Activated CD8-positive, alpha-beta T cell treated with anti-CD3 and anti-CD28 coated beads, Interleukin-2, amount 10 ng/mL, durations not matched to agents 7 days and 5 days (primary cell): ENCODE measurements at places on chromosomes 2 and 18. TPM values are rescaled to one million over a fixed set of nuclear protein-coding genes. Genes with fewer than 3 reads are reported as not detected.
A peak's percentile ranks its signal among the peaks of the same experiment; 100 is the strongest.

- DNase-seq = no peak
Observed at GRCh38 chr2:127170021-127170420, 50.1 kb downstream of the CYP27C1 start.

DNA sequence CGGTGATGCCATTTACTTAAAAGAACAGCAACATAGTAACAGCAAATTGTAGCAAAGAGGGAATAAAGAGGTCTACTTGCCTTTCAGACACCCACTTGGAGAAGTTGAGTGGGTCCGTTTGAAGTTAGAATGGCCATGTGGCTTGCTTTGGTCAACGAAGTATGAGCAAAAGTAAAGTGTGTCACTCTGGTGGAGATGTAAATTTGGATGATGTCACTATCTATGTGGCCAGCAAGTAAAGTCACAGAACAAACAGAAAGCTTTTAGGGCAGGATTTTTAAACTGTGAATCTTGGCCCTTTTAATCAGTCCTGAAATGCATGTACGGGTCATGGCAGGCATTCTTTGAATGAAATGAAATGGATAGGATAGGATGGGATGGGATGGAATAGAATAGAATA, 120.3 kb downstream of the PAX3 start:
- DNase-seq = no peak

CFAP210 gene
- total RNA-seq = not detected

- no peak for DNase-seq
Observed at GRCh38 chr2:95296011-95296410, 1.1 kb upstream of the KCNIP3 start.

CCDC141 gene
- 17.0 TPM for total RNA-seq

- no peak for DNase-seq
Observed at GRCh38 chr18:32213693-32214092, 23.9 kb downstream of the MEP1B start.

GRCh38 chr2:240142256-240142775, 1.9 kb upstream of the OTOS start:
- DNase-seq = no peak

MC2R gene
- total RNA-seq = not detected

DNA sequence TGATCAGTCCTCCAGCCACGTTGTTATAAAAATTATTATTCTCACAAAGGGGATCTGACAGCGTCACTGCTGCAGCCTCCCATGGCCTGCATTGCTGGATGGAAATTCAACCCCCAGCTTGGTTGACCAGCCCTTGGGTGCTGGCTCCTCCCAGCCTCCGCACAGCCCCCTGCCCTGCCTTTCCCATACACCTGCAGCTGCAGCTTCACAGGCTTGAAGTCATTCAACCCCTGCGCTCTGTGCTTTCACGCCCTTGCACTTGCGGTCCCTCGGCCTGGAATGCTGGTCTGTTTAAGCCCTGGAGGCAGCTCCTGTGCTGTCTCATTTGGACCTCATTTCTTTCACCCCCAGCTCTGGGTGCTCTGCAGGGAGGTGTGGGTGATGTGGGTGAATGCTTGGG, 860 bp upstream of the CD8A start:
- no peak for DNase-seq

ASXL3 gene
- not detected for total RNA-seq

DNA sequence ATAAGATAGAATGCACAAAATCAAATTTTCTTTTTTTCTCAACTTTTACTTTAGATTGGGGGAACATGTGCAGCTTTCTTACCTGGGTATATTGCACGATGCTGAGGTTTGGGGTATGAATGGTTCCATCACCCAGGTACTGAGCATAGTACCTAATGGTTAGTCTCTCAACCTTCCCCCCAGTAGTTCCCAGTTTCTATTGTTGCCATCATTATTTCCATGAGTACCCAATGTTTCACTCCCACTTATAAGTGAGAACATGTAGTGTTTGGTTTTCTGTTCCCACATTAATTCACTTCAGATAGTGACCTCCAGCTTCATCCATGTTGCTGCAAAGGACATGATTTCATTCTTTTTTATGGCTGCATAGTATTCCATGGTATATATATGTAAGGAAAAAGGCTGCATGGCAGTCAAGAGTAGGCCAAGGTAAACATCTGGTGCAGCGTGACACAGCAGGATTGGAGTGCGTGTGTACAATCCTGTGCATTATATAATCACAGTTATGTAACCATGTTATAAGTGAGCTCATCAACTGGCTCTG, 10.5 kb upstream of the C2orf42 start:
- no peak for DNase-seq

GRCh38 chr2:20390524-20391123, 40.0 kb upstream of the PUM2 start:
- DNase-seq = no peak

DNA sequence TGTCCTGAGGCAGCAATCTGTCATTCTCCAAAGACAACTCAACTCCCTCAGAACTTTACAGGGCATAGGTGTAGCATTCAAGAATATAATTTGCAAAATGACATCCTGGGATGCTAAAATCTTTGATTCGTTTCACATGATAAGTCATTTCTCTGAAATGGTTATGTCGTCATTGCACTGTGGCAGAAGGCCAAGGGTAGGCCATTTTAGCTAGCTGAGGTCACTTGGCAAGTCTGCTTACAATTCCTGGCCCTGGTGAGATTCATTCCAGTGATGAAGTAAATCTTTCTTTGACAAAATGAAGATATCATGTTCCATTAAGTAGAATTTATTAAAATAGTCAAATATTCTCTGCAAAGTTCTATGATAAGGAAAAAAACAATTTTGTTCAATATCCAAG, 1410.3 kb upstream of the LRRTM1 start:
- DNase-seq = no peak

GRCh38 chr2:171762879-171763573, 75.8 kb downstream of the DYNC1I2 start:
- no peak for DNase-seq

GRCh38 chr2:41441958-41442357, 605.9 kb upstream of the PKDCC start:
- DNase-seq = no peak

MYOM1 gene
- total RNA-seq = 1.5 TPM

HSBP1L1 gene
- 0.50 TPM for total RNA-seq

DNA sequence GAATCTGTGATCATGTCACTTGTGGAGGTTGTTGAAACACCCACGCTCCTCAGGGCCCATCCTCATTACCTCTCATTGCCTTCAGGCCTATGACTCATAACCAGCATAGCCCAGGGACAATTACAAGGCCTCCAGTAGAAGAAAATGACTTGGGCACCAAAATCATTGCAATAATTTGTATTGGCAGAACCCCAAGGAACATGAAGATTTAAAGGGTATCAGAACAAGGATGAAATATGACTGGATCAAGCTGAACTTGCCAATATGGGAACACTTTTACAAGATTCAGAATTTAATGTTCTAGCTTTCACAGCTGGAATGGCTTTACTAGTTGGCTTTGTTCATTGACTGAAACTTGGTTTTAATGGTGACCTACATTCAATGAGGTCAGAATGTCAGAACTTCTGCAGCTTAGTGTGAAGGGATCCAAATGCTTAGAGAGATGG, 156.4 kb downstream of the COPS8 start:
- DNase-seq = no peak

- DNase-seq = no peak
Observed at GRCh38 chr2:61016392-61017002, 1.0 kb upstream of the PEX13 start.

GRCh38 chr2:216107760-216108159, 1.4 kb upstream of the XRCC5 start:
- no peak for DNase-seq

- DNase-seq = peak; percentile 74
Observed at GRCh38 chr2:27212626-27213471, 781 bp upstream of the SLC5A6 start.

GRCh38 chr2:187869195-187869594, 315.0 kb upstream of the TFPI start:
- no peak for DNase-seq

- DNase-seq = no peak
Observed at GRCh38 chr2:60861736-60862135, 19.6 kb upstream of the REL start.

EVX2 gene
- total RNA-seq = not detected

DNA sequence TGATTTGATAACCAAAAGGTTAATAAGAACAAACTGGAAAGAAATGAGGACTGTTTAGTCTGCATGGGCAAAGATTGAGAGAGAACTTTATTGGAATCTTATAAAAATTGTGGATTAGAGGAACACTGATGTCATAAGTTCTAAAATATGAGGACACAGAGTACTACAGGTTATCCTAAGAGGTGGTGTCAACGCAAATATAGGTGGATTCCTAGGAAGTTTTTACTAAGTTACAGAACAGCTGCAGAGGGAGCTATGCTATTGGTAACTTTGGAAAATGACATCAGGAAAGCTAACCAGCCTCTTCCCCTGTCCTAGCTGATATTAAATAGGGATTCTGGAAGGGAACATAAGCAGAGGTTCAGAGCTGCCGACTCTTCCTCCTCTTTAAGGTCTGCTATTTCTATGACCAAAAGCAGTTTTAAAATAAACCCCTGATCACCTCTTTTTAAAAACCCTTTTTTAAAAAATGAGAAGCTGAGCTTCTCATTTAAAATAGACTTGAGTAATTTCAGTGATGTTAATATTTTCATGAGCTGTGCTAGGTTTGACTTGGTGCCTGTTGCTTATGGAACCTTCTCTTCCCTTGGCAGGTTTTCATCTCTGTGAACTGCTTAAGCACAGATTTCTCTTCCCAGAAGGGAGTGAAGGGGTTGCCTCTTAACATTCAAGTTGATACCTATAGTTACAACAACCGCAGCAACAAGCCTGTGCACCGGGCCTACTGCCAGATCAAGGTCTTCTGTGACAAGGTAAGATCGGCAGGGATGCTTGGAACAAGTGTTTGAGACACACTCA, 34.2 kb downstream of the GRHL1 start:
- no peak for DNase-seq

SERPINB4 gene
- total RNA-seq = not detected

PDCD1 gene
- 2.4 TPM for total RNA-seq

DNA sequence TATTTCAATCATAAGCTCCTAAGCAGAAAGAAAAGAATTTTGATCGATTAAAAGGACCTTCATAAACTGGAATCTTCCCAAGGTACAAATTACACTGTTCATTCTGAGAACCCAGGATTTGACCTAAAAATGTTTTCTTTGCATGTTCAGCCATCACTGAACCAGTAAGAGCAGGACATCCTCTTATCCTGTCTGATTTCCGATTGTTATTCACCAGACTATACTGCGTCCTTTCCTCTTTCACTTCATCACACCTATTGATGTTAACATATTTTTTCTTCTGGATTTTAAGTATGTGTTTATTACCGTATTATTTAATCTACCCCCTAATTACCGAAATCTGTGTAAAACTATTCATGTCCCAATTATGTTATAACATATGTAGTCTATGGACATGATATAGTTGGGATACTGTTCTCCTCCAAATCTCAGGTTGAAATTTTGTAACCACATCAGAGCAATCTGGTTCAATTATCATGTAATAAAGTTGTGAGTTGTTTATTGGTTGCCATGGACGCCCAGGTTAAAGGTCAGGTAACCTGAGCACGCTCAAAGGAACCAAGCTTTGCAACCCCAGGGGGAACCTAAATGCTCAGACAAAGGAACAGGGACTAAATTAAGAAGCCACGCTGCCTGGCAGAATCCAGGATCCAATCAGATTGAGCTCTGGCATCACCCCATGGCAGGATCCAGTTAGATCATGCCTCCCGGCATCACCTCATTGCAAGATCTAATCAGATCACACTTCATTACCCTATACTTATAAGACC, 11.6 kb upstream of the TBC1D8 start:
- DNase-seq = no peak

- no peak for DNase-seq
Observed at GRCh38 chr2:172375251-172375650, 52.1 kb upstream of the ITGA6 start.

GRCh38 chr18:63083020-63083531, 236.5 kb downstream of the BCL2 start:
- no peak for DNase-seq

SERPINB3 gene
- total RNA-seq = not detected

HAAO gene
- total RNA-seq = 0.37 TPM

PCGF1 gene
- 20.3 TPM for total RNA-seq

DNA sequence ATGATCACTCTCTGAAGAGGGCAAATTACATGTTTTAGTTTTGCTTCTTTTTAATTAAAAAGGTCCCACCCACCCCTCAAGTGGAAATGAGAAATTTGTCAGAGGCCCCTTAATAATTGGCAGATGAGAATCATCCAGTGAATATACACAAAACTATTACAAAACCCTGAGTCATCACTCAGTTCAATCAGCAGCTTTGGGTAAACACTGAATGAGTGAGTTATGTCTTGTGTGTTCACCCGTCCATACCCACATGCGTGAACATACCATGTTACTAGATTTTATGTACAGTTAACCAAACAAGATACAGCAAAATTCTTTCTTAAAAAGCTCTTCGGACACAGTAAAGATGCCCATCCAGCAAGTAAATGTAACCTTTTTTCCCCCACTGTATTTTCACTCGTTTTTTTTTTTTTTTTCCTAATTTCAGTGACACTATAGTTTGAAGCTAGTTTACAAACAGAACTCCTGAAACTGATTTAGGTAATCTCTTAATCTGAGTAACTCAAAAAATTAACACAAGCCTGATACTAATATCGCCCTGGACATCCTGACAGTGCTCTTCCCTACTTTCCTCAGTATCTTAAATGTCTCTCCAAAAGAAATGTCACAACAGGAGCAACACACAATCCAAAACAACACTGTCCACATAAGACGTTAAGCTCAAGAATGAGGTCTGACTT, 1.4 kb downstream of the PSME4 start:
- DNase-seq = no peak

CACNB4 gene
- total RNA-seq = 0.29 TPM

TEX44 gene
- total RNA-seq = not detected

DNA sequence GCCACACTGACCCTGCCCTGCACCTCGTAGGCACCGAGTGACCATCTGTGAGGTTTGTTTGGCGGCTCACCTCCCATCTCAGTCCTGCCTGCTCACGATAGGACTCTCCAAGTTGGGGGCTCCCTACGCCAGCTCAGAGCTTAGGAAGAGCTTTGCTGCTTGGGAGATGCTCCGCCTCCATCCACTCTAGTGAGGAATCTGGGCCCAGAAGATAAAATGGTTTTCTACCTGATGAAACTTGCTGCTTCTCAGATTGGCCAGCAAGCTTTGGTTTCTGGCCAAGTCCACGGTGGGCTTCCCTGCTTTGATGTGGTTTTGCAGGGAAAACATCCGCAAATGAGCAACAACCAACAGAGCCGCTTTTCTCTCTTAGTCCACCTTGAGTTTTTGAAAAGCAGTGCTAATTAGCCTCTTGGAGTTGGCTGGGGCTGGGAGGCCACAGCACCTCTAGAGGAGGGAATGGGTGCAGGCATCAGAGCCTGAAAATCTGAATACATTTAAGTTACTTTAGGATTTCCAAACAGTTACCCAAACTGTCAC, 42.2 kb downstream of the THNSL2 start:
- DNase-seq = no peak

CLEC4F gene
- total RNA-seq = not detected

DNA sequence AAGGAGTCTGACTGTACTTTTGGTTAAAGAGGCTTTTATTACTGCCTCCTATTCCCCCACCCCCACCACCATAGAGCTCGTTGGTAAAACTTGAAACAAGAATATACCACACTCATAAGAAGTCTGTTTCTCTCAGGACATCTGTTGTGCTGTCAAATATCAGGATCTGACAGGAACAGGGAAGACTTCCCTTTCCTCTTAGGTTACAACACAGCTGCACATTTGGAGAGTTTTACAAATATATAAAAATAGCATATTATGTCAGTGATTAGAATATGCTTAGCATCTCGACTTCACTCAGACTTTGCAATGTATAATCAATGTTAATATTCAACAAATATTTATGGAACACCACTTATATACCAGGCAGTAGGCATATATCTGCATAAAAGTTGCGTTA, 439.6 kb upstream of the REG3G start:
- no peak for DNase-seq

CRYBA2 gene
- total RNA-seq = not detected

FIGN gene
- not detected for total RNA-seq
